Spleen (tissue), 13 donors: ENCODE measurements at places on chromosomes 2 and 18.

- no peak for DNase-seq
Measured at GRCh38 chr2:88669482-88670214, 21.8 kb upstream of the RPIA start.

DNA sequence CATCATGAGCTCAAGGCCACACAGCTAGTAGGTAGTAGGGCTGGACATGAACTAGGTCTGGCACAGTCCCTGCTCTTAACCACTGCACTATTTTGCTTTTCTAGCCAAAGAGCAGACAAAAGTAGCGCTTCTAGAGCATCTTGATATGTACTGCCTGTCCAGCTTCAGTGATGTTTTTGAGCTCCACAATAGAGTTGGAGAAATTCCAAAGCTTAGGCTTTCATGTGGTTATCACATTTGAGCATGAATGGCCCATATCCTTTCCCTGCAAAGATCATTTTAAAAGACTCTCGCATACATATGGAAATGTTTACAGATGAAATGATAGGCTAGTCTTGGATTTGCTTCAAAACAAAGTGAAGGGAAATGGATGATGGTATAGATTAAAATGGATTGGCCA lies 128.7 kb downstream of the MAP3K20 start:
- no peak for DNase-seq

GRCh38 chr2:53530126-53530525 lies 237.5 kb upstream of the CHAC2 start:
- no peak for DNase-seq

- DNase-seq, result peak; percentile 68
Measured at GRCh38 chr2:240233885-240234502, 93.5 kb upstream of the OTOS start.

- no peak for DNase-seq
Measured at GRCh38 chr2:211251016-211251415, 694.6 kb downstream of the CPS1 start.
